Stimulated activated CD4-positive, alpha-beta T cell treated with anti-CD3 and anti-CD28 coated beads, Interleukin-1b, Interleukin-23, amount 100 ng/mL, for 4 hours (primary cell): ENCODE measurements at places on chromosomes 1 and 21.

DNA sequence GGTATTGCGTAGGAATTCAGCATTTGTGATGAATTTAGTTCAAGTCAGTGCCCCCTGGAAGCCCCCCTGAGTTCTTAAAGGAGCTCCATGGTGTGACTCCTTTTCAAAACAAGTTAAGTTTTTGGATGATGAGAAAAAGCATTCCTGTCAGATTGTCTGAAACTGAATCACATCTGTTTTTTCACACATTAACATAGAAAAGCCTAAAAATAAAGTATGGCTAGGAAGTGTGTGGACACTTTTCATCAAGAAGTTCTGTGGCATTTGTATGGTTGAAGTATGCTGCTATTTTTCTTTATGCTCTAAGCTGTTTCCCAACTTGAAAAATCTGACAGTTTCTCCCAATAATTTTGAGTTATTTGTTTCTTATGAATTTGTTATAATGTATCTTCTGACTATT, 33.7 kb downstream of the PRDM2 start:
- DNase-seq, result no peak

GRCh38 chr1:205346956-205347574, 9.7 kb downstream of the KLHDC8A start:
- no peak for DNase-seq

- DNase-seq, result no peak
These were observed 2.4 kb upstream of the PTPRC start for GRCh38 chr1:198636391-198636790.

GRCh38 chr1:197976368-197976767, 59.2 kb downstream of the LHX9 start:
- DNase-seq, result no peak

- DNase-seq, result no peak
These were observed 34.2 kb upstream of the ABCD3 start for GRCh38 chr1:94383966-94384408.

GRCh38 chr21:43613755-43614638, 45.3 kb downstream of the HSF2BP start:
- no peak for DNase-seq

- DNase-seq, result no peak
These were observed 9.9 kb downstream of the SNRPE start for GRCh38 chr1:203871114-203871880.
